ENCODE measurements at places on chromosomes 16 and 17. TPM values are rescaled to one million over a fixed set of nuclear protein-coding genes. Genes with fewer than 3 reads are reported as not detected.

DNA sequence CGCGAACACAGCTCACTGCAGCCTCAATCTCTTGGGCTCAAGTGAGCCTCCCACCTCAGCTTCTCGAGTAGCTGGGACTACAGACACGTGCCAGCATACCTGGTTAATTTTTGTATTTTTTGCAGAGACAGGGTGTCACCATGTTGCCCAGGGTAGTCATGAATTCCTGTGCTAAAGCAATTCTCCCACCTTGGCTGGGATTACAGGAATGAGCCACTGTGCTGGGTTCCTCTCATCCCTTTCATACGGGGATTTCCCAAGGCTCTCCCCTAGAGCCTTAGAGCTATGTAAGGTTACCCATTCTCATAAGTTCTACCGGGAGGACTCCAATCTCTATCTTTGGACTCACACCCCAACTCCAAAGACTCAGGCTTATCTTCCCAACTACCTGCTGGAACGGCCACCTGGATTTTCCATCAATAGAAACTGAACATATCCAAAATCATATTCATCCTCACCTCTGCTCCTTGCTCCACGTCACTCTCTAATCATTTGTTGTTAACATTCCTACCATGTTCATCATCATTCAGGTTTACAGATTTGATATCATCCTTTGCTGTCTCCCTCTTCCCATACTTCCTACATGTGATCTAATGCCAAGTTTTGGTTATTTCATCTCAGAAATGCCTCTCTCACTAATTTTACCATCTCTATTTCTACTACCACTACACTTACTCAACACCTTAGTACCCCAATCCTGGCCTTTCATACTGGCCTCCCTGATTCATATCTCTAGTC lies 92.5 kb downstream of the NCOR1 start:
- DNase-seq: no peak

DNA sequence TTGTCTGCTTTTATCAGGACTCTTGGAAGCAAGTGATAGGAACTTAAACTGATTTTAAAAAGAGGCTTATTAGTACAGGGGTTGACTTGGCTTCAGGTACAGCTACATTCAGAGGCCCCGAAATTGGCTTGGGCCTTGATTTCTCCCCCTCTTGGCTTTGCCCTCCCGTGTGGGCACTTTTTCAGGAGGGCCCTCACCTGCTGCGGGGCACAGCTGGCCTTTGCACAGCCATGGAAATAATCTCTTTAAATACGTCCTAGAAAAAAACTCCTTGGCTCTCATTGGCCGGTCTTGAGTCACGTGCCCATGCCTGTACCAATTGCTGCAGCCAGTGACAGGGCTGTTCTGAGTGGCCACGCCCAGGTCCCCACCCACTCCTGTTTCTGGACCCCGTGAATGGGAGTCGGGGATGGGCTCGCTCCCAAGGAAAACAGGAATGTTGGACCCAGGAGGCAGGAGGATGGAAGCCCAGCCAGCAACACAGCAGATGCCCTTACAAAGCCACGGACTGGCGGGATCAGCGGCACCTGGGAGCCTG lies 15.0 kb downstream of the CA5A start:
- no peak for DNase-seq

DNA sequence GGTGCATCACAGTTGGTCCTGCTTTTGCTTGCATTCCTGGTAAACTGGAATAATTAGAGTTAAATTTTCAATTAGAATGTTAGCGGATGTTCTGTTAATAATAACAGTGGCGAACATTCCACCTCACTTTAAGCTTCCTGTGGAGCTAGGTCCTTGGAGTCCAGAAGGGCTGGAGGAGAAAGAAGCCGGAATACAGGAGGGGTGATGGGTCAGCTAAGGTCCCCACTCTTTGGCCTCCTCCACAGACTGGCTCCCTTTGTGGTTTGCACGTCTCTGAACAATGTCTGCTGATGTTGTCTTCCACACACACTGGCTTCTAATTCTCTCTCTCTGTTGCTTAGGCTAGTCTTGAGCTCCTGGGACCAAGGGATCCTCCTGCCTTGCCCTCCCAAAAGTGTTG lies 35.0 kb upstream of the ETV4 start:
- DNase-seq: no peak

DNA sequence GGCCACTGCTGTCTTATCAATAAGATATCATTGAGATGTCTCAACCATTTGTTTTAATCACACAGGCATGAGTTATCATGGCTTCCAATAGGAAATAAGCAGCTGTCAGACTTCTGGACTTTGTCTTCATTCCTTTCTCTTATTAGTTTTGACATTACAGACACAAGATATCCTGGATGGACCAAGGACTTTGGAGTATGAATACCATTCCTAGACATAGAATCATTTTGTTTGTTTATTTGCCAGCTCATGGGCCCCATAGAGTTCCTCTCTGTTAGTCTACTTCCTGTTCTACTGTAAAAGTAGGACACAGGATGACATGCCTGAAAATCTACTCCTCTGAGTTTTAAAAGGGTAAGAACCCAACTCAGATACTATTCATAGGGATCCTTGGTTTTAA lies 77.7 kb upstream of the KCNJ16 start:
- DNase-seq: no peak

GRCh38 chr17:67157732-67158639 lies 87.0 kb downstream of the HELZ start:
- DNase-seq: no peak

DNA sequence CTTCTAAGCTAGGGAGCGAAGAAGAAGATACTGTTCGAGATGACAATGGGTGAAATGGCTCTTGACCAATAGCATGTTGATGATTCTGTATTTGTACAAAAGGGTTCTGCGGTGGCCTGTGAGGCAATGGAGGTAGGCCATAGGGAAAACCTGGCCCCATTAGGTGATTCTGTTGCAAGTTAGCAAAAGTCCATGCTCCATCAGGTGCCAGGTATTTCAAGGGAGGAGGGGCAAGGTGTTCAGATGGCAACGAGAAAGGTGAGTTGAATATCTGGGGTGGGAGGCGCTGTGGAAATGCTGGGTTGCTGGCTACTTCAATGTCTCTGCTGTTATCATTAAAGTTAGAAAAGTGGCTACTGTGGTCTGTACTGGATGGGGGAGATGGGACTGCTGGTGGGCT lies 62.8 kb downstream of the CACNG1 start:
- no peak for DNase-seq

- DNase-seq: no peak
Measured at GRCh38 chr17:7515911-7516610, 31.9 kb downstream of the POLR2A start.

DNA sequence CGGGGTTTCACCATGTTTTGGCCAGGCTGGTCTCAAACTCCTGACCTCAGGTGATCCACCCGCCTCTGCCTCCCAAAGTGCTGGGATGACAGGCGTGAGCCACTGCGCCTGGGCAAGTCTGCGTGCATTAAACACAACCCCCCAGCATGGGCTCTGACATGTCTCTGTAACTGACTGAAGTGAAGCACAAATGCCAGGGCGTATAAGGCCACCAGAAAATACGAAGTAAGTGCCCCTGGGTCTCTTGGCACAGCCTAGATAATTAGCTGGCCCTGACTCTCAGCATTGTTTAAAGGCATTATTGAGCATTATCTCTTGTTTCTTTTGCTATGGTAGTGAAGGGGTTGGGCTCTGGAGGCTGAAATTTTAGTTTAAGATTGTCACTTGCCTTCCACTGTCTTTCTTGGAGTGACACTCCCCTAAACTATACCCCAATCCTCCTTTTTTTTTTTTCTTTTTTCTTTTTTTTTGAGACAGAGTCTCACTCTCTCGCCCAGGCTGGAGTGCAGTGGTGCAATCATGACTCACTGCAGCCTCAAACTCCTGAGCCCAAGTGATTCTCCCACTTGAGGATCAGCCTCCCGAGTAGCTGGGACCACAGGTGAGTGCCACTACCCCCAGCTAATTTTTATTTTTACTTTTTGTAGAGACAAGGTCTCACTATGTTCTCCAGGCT lies 8.2 kb upstream of the SEC14L1 start:
- DNase-seq: no peak

- no peak for DNase-seq
Measured at GRCh38 chr17:30520882-30521281, 43.7 kb downstream of the GOSR1 start.

- no peak for DNase-seq
Measured at GRCh38 chr16:84367750-84368307, 509 bp upstream of the ATP2C2 start.

GRCh38 chr17:46176975-46177374 lies 16.3 kb downstream of the KANSL1 start:
- no peak for DNase-seq

GRCh38 chr17:56898874-56899273 lies 15.0 kb downstream of the TRIM25 start:
- no peak for DNase-seq

DNA sequence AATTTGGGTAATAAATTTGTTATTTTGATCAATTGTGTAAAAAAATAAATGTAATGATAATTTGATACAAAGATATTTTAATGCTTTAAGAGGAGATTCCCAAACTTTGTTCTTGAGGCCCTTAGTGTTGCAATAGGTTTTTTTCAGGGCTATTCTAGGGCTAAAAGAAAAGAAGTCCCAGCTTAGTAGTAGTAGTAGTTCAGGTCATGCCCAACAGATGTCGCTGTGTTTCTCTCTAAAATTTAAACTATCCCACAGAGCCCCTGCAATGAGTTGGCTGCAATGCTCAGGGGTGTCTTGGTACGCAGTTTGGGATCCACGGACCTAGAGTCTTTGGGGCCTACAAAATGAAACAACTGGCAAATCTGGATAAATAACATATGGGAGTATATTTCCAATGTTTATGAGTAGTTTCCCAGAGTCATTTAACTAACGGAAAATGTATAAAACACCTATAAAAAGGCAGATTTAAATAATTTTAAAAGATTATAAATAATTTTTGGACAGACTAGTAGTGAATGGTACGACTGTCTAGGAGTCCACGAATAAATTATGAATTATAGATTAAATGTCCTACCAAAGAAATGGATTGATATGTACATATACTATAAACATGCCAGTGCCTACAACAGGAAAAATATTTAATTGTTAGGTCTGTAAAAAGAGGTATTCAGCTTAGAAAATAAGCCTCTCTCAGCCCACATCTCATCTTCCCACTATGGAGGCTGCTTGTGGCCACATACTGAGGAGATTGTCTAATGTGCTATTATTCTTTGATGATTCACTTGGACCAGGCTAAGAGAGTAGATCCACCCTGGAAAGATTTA lies 228.5 kb upstream of the PMFBP1 start:
- peak; percentile 44 for DNase-seq

GRCh38 chr17:53492532-53492931 lies 330.2 kb upstream of the KIF2B start:
- DNase-seq: no peak

Gene ANKS4B
- not detected for total RNA-seq

Gene CCL15
- not detected for total RNA-seq

Gene CRISPLD2
- 9.9 TPM for total RNA-seq

Gene KRT13
- not detected for total RNA-seq

Gene KRTAP2-1
- not detected for total RNA-seq

Gene SCGB1C2
- not detected for total RNA-seq

Gene OR3A3
- not detected for total RNA-seq

Measured in glomerular endothelial cell (primary cell).